ENCODE measurements at places on chromosomes 1 and 21.

DNA sequence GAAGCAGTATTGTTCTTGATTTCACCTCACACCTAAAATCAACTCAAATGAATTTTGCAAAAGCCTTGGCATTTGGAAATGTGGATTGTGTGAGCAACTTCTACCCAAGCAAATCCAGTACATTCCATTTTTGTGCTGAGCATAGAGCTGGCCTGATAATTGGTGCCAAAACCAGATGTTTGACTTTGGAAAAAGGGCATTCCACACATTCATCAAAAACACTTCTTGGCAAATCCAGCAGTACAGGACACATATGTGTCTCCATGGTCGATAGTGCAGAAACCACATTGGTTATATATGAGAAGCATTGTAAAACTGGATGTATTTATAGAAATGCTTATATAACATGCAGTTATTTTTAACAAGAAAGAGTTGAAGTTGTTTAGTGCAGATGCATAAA lies 210.4 kb downstream of the KCNK2 start:
- no peak for DNase-seq

- no peak for DNase-seq
Measured at GRCh38 chr1:160109686-160110085, 5.9 kb upstream of the ATP1A2 start.

- no peak for DNase-seq
Measured at GRCh38 chr21:14092834-14093560, 117.8 kb downstream of the LIPI start.

- DNase-seq: no peak
Measured at GRCh38 chr1:226677027-226678020, 61.8 kb downstream of the ITPKB start.

DNA sequence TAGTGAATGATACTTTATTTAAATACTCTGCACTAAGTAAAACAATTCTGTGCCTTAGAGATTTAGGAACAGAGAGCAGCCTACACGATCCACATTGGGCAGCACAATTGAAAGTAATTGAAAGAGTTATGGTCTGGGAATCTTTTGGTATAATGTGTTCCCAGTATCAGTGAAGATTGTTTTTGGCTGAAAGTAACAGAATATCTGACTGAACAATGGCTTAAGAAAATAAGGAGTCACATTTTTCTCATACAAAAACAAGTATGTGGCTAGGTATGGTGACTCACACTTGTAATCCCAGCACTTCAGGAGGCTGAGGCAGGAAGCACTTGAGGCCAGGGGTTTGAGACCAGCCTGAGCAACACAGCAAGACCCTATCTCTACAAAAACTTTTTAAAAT lies 306.2 kb downstream of the NFIA start:
- DNase-seq: no peak

GRCh38 chr1:25088946-25089345 lies 143.4 kb downstream of the SYF2 start:
- no peak for DNase-seq

GRCh38 chr1:237115035-237115434 lies 73.1 kb downstream of the RYR2 start:
- no peak for DNase-seq

DNA sequence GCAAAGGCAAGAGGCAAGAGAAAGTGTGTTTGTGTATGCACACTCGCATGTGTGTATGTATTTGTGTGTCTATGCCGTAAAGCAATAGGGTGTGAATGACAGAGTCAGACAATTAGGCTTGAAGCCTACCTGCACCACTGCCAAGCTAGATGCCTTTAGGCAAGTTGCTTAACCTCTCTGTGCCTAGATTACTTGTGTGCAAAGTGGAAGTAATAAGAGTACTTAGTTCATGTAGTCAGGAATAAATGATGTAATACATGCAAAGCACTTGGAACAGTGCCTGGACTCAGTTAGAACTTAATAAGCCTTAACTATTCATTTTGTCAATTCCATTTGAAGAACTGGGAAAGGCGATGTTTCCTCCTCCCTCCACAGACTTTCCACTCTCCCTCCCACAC lies 31.7 kb downstream of the LAMB3 start:
- DNase-seq: no peak

GRCh38 chr21:27448960-27449359 lies 482.1 kb upstream of the ADAMTS5 start:
- DNase-seq: no peak

DNA sequence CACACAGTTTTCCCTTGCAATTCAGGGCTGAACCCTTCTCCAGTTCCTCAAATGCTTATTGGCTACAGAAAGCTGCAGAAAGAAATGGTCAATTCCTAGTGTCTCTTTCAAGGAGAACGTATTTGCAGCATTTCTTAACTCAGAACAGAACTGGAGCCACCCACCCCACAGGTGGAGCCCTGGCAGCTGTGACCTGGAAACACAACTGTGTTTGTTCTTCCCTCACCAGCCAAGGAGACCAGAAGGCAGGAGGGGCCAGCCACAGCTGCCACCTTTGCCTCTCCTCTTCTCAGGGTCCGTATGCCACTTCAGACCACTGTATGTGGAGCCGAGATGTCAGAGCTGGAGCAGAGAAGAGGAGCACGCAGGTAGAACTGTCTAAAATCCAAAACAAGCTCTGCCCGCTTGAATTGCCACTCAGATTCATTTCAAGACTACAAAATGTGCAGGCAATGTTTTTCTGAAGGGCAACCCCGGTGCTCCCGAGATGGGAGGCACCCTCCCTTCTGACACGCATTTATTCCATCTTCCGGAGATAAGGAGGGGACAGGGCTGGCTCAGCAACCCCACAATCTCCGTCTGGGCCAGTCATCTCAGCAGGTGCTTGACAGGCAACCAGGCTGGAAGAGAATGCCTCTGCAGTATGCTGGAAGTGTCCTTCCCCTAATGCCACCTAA lies 16.7 kb downstream of the CD247 start:
- DNase-seq: no peak

- DNase-seq: no peak
Measured at GRCh38 chr1:67824766-67825165, 8.5 kb downstream of the GNG12 start.

- DNase-seq: no peak
Measured at GRCh38 chr1:184197831-184198230, 146.3 kb downstream of the TSEN15 start.

DNA sequence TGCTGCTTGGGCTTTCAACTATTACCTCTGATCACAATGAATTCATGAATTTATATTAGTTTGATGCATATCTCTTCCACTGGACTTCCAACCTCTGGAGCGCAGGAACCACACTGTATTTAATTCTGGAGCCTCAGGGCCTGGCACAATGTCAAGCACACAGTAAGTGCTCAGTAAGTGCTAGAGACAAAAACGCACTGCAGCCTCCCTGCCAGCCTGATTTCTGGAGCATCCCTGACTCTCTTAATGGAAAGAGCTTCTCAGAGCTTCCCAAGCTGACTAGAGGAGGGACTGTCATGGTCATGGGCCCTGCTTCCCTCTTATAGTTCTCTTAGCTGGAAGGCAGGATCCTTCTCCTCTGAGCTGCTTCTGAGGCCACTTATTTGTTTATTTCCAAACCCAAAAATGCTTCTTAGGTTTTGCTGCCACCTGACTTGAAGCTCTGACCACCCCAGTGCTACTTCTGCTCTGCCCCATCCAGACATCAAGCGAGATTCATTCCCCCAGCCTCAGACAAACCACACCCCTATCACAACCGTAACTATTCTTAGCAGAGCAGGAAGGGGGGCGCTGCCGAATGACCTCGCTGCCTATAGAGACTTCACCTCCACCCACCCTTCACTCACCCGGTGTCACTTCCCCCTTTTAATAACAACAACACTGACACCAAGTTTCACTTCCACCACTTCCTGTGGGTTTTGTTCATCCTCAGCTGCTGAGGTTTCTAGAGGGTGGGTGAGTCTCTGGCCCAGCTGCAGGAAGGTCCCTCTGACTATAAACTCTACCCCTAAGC lies 33.6 kb downstream of the NUAK2 start:
- no peak for DNase-seq

GRCh38 chr1:31949862-31950261 lies 11.7 kb upstream of the PTP4A2 start:
- DNase-seq: no peak

DNA sequence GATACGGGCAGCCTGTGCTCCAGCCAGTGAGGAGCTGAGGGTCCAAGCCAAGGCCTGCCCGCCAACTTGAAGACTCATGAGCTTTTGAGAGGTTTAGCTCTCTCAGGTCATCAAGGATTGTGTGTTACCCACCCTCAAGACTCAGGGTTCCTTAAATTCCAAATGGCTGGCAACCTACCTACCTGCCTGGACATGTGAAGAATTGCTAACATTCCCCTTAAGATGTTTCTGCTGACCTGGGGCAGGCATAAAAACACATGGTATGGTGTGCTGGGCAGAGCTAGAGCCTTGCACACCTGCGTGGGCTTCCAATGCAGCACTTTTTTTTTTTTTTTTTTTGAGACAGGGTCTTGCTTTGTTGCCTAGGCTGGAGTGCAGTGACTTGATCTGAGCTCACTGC lies 17.2 kb downstream of the PARP1 start:
- no peak for DNase-seq

DNA sequence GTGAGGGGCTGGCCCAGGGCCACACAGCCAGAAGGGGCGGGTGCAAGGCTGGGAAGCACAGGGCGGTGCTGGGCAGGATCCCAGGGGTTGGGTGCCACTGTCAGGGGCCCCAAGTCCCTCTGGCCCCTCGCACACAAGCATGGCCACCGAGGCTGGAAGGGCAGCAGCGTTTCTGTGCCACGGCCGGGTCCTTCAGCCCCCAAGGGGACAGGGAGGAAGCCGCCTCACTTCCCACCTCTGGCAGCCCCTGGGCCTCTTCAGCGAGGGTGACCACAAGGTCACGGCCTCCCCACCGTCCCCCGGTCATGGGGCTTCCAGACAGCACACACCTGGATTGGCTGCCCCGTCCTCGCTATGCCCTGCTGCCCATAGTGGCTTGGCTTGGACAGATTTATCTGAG lies 77.1 kb upstream of the TTC34 start:
- DNase-seq: no peak

GRCh38 chr1:167924102-167924501 lies 10.2 kb upstream of the ADCY10 start:
- DNase-seq: no peak

DNA sequence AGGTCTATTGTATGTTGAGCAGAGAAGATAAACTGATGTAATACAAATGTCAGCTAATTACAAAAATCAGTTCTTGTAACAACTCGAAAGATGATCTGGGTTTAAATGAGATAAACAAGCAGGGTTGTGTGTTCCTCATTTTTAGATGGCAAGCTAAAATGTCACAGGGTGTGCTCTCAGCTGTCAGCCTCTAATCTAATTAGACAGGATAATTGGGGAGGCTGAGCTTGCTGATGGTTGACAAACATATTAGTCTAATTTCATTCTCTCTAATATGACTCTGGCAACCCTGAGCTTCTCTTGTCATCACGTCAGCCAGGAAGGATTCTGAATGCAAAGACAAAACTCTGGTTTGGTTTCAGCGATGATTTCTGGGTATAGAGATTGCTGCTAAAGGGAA lies 335.3 kb upstream of the KAZN start:
- no peak for DNase-seq

GRCh38 chr1:24071941-24072340 lies 40.0 kb downstream of the MYOM3 start:
- no peak for DNase-seq

DNA sequence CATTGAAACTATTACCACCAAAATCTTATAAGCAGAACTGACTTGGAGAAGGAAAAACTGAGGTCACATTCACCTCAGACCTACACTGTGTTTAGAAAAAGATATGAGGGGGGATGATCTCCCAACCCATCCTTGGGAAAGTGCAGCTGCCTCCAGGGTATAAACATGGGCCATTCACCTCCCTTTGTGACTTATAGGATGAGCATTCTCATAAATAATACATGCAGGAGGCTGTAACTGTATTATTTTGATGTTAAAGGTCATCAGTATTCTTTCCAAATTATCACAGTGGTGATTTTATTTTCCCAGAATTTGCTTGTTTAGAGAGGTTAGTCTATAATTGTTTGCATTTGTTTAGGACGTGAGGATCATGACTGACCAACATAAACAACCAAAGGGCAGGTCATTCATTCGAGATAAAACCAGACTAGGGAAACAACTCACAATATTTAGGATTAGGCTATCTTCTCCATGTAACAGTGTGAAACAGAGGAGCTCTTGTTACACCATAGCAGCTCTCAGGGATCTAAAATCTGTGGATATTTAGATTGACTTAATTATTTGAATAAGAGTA lies 109.2 kb upstream of the NR5A2 start:
- DNase-seq: no peak

DNA sequence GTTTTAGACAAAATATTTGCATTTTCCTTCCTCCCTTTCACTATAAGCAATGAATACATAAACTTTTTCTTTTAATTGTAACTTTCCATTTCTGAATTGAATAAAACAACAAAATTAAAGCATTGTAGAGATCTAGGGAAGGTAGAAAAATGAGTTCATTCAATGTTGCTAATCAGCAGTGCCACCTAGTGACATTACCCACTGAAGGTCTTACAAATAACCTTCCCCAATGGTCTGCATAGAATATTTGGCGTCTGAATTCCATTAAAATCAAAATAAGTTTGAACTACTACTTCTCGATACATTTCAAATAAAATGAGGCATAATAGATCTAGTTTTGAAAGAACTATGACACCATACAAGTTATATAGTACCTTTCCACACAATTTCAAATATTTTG lies 19.6 kb downstream of the FH start:
- no peak for DNase-seq

- no peak for DNase-seq
Measured at GRCh38 chr21:26005464-26005863, 165.1 kb downstream of the APP start.

DNA sequence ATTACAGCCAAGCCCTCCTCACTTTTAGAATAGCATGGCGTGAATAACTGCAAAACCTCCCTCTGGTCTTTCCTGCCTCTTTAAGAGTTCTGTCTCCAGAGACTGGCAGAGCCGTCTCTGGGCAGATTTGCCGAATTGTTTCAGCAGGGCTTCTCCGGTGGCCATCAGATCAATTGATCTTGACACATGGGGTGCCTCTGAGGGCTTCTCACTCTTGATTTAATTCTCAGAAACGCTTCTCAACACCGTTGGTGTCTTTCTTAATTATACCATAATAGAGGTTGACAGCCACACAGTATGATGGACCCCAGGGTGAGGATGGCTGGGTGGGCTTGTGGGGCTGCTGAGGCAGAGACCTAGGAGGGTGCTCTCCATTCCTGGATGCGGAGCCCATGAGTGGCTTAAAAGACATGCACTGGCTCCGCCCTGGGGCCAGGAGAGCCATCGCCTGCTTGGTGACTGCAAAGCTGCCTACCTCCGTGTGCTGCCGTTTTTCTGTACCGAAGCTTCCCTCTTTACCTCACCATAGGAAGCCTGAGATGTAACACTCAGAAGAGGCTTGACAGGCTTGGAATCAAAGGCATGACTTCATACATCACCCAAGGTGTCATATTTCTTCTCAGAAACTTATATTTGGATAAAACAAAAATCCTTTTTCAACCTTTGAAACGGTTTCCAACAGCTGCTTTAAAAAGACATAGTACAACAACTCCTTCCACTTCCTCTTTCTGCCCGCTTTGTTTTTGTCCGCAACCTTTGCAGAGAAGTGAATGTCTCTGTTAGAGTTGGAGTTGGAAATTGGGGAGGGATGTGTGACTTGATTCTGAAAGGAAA lies 82.9 kb downstream of the GALNT2 start:
- no peak for DNase-seq

- no peak for DNase-seq
Measured at GRCh38 chr1:154777781-154778180, 92.3 kb downstream of the KCNN3 start.

All from neural crest cell (in vitro differentiated cells).